NAMALWA (cell line): ENCODE measurements at places on chromosomes 12 and 14.

- no peak for DNase-seq
Measured at GRCh38 chr12:68381476-68382219, 49.5 kb upstream of the MDM1 start.

DNA sequence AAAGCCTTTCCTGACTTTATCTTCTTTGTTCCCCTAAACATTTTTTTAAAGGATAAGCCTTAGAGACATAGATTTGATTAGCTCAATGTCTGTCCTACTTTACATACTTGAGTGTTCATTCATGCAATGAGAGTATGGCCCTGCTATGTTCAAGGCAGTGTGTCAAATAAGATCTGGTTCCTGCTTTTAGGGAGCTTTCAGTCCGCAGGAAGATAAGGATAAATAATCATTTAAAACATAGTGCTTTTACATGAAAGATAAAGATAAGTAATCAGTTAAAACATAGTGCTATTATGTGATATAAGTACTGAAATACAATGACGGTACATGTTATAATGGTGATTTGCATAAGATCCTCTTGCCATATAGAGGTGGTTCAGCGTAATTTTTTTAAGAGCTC lies 378.3 kb upstream of the PRICKLE1 start:
- no peak for DNase-seq

DNA sequence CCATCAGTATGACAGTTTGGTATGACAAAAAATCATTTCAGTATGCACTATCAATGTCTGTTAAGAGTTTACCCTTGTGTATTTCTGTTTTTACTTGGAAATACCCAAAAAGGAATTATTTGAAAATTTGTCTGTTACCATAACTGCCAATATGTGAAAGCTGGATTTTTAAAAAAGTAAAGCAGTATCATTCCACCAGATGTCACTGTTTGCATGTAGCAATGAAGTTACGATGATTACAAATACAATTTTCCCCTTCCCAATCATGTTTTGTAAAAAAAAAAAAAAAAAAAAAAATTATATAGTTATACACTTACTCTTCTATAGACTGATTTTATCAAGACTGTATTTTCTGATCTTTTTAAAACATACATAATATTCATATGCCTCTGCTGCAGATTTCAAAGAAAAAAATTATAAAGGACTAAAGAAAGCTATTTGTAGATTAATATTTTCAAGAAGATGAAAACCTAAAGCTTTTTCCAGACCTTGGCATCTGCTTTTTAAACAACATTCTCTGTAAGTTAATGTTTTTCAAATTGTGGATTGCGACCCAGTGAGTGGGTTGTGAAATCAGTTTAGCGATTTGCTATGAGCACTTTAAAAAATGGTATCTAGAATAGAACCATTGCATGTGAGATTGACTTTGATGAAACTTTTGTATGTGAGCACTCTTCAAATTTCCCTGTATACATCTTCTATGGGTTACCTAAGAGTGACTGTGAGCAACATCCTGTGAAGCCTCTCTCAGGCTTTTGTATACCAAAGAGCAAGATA lies 114.2 kb downstream of the TTC6 start:
- DNase-seq, result no peak

DNA sequence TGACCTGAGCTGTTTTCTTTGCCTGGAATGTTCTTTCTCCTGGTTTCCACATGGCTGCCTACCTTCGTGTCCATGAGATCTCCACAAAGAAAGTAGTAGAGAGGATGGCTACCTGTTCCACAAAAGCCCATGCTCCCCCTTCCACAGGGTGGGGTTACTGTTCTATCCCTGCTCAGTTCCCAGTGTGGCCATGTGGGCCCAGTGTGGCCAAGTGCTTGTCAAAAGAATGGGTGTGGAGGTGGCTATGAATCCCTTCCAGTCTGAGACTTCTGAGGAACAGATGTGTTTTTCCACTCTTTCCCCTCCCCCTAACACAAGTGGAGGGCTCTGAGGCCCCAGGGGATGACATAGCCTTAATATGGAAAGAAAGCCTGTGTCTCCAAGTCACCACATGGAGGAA lies 26.2 kb upstream of the HSP90B1 start:
- no peak for DNase-seq

GRCh38 chr12:110546339-110546738 lies 36.8 kb downstream of the PPTC7 start:
- DNase-seq, result no peak

DNA sequence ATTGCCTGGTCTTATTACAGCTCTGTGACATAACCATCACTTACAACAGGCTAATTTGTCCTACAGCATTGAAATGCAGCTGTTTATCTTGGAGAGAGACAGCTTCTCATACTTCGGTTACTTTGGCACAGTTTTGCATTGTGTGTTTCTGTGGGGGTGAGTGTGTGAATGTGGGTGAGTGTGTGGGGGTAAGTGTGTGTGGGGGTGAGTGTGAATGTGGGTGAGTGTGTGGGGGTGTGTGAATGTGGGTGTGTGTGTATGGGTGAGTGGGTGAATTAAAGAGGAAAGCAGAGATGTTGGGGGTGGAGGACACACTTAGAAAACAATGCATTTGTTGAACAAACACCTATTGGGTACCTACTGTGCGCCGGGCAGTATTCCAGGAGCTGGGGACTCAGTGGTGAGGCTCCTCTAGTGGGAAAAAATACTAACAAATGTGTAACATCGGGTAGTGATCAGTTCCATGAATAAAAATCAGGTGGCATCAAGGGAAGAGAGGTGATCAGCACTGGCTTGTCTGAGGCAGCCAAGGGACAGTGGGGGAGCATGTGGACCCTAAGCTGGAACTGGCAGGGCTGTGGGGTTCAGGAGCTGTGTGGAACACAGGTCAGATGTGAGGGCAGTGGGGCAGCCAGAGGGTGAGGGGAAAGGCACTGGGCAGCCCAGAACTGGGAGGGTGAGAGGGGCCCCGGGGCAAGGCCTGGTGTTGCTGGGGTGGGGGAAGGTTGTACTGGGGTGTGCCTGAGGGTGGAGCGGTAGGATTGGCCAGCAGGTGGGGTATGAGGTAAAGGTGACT lies 44.1 kb upstream of the AMN start:
- DNase-seq, result no peak

- no peak for DNase-seq
Measured at GRCh38 chr12:40015345-40015744, 90.5 kb downstream of the SLC2A13 start.

- DNase-seq, result no peak
Measured at GRCh38 chr12:78403136-78403535, 461.4 kb upstream of the SYT1 start.

- no peak for DNase-seq
Measured at GRCh38 chr12:130705178-130705822, 10.8 kb downstream of the RIMBP2 start.

GRCh38 chr12:101925935-101926334 lies 48.6 kb downstream of the DRAM1 start:
- no peak for DNase-seq

DNA sequence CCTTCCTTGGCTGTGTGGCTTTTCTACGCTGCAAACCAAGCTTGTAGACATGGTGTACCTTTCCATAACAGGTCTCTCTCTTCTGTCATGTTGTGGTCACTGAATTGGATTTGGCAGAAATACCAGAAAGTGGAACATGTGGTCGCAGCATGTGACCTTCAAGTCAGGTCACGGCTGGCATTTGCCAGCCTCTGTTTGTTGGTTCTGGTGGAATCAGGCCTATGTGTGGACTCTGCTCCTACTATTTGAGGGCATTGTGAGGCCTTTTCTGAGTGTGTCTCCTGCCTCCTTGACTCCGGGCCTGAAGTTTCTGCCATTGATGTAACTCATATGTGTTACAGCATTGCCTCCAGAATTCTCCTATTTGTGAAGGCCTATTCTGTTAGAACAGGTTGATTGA lies 116.7 kb downstream of the CACNA1C start:
- DNase-seq, result no peak

- DNase-seq, result no peak
Measured at GRCh38 chr12:132329036-132329719, at the start of gene GALNT9. GALNT9 (minus strand) TSS chr12:132329589; CDS start chr12:132329203, 386 bp downstream.

DNA sequence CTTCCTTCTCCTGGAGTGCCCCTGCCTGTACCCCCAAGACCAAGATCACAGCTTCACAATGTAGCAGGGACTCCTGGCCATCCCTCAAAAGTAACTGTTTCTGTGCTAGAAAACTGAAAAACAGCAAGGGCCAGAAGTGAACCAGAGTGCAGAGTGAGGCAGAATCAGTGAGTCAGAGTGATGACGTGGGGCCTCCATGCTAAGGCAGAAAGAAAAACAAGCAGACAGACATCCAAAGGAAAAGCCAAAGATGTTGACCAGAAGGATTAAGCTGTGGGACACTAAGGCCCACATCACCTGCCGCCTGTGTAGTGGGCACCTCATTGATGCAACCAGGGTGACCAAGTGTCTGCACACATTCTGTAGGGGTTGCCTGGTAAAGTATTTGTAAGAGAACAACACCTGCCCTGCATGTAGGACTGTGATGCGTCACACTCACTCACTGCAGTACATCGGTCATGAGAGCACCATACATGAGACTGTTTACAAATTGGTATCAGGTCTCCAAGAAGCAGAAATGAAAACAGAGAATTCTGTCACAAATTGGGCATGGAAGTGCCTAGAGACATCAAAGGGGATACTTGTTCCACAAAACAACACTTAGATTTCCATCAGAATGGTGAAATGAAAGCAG lies 51.2 kb downstream of the ARMH4 start:
- no peak for DNase-seq

GRCh38 chr14:49019467-49020115 lies 566.6 kb downstream of the RPS29 start:
- peak; percentile 16 for DNase-seq

- no peak for DNase-seq
Measured at GRCh38 chr12:131634037-131634436, 76.9 kb upstream of the SFSWAP start.

GRCh38 chr12:63843254-63843720 lies 1.2 kb upstream of the SRGAP1 start:
- DNase-seq, result no peak

GRCh38 chr12:47837190-47838171 lies 17.8 kb upstream of the HDAC7 start:
- peak; percentile 71 for DNase-seq

- no peak for DNase-seq
Measured at GRCh38 chr14:81571437-81571836, 37.8 kb upstream of the SEL1L start.

GRCh38 chr12:121250359-121250758 lies 40.4 kb downstream of the P2RX4 start:
- DNase-seq, result no peak

DNA sequence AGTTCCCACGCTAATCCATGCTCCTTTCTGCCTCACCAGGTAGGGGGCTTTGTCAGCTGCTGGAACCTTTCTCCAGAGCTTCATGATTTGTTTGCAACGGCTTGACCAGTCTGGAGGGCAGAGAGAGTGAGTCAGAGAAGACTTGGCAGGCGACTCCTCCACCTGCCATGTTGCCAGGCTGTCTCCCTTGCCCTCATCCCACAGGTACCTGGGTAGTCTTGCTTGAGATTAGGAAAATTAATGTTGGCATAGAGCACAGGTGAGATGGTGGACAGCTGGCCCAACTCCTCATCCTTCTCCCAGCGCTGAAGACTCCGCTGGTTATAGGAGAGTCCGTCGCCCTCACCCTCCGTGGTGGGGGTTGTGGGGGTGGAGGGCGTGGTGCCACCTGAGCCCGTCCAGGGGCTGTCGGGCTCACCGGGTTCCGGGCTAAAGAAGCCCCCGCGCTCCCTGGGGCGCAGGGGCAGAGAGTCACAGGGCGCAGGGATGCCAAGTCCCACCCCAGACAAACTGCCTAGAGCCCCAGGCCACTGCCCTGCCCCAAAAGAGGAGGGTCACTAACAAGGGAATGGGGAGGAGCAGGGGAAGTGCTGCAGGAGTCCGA lies 18.6 kb downstream of the KMT2D start:
- no peak for DNase-seq

DNA sequence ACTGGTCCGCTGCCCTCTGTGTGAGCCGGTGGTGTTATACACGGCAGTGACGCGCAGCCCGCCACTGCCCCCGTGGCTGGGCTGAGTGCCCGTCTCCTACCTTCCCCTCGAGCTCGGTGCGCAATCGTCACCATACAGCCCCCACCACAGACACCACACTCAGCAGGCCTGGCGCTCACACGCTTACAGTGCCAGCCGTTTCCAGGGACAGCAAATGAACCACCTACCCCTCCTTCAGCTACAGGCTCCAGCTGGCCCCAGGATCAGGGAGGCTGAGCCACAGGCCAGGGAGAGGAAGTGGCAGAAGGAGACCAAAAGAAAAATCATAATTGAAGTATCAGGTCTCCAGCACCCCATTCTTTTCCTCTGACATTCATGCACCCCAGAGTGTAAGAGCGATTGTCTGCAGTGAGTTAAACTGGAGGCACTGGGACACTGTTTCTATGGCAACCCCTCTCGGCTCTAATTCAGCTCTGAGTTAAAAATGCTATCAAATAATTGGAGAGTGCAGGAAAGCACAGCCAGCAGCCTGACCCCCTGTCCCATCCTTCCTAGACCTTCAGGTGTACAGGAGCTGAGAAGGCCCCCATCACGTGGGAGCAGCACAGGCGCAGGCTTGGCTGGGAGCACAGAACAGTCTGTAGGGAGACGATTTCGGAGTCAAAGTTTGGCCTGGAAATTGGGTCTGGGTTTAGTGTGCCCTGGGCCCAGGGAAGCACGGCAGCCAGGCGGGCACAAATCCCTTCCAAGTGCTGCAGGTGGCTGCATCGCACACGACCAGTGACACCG lies 18.0 kb downstream of the LRTM2 start:
- no peak for DNase-seq

GRCh38 chr14:101587441-101587911 lies 26.2 kb downstream of the DIO3 start:
- DNase-seq, result no peak

GRCh38 chr12:132520421-132521199 lies 30.7 kb downstream of the FBRSL1 start:
- no peak for DNase-seq

DNA sequence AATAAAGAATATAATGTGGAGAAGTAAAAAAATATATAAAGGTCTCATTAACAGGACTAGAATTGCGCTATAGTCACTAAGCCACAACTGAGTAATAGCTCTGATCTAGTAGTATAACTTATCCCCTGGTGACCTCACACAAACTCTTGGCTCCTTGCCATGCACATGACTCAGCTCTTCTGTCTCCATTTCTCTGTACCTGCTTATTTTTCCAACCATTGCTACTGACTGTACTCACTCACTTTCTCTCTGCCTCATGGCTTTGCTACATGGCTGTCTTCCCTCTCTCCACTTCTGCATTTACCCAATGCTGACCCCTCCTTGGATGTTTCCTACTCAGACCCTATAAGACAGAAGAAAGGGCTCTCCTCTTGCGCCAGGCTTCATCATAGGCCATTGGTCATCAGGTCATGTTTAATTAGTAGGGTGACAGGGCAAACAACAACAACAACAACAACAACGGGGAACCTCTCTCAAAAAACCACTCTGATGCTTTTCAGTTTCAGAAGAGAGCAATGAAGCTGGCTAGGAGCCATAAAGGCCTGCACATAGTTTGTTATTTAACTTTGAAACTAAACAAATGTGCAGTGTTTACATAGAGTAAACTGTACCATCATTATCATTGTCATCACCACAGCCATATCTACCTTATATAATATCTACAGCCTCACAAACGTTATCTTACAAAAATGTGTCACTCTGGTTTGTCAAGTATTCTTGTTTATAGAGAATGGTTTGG lies 25.6 kb upstream of the KRAS start:
- DNase-seq, result no peak
